Activated CD4-positive, CD25-positive, alpha-beta regulatory T cell (primary cell): ENCODE measurements at places on chromosomes 2 and 18.

GRCh38 chr18:34807106-34807796 is 97.2 kb downstream of the DTNA start:
- no peak for DNase-seq

- no peak for DNase-seq
Measured at GRCh38 chr2:186590759-186591505, 1.1 kb downstream of the ITGAV start.

DNA sequence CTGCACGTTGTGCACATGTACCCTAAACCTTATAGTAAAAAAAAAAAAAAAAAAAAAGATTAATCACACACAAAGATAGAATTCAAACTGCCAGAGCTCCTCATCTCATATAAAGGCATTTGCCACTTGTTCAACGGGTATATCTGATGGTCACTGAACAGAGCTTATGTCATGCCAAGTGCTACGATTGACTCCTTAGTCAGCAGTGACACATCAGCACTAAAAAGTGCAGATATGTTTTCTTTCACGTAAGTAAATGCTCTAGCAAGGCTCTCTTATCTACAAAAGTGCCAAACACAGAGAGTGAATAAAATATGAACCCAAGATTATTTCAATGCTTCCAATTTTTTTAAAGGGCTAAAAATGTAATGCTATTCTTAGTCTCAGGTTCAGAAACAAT is 1.1 kb downstream of the LMAN1 start:
- no peak for DNase-seq

GRCh38 chr18:48952287-48953103 is 1.7 kb upstream of the SMAD7 start:
- peak; percentile 32 for DNase-seq

DNA sequence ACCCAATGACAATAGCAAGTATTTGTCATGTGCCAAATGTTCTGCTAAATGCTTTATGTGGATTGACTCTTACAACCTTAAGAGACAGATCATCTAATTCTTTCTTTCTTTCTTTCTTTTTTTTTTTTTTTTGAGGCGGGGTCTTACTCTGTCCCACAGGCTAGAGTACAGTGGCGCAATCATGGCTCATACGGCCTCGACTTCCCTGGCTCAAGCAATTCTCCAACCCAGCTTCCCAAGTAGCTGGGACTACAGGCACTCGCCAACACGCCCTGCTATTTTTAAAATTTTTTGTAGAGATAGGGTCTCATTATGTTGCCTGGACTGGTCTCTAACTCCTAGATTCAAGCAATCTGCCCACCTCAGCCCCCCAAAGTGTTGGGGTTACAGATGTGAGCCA is 21.4 kb downstream of the TMEM247 start:
- DNase-seq, result no peak

DNA sequence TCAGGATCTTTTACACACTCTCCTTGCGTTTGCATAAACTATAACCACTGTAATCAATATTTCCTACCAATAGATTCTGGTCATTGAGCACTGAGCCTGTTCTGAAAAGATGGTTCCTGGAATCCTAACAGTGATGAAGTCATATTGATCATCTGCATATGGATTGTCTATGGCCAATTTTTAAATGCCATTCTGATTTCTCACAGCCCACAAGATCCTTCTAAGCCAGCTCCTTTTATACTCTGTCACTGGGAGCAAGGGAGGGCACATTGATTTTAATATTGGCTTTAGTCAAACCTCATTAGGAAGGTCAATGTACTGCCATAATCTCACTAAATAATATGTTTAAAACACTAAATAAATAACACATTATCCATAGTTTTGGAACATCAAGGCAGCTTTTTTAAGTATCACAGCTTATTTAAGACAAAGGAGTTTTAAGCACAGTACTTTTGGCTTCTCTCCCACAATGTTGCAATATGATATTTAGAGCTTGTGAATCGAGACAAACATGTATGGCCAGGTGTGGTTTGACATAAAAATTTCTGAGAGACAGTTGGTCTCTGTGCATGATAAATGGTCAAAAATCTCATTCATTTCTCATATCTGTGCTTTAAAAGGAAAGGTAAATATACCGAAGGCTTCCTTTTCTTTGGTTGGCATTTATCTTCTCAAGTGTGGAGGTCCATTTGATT is 267.3 kb downstream of the MTX2 start:
- DNase-seq, result no peak

GRCh38 chr2:6412533-6413091 is 453.1 kb downstream of the CMPK2 start:
- no peak for DNase-seq

DNA sequence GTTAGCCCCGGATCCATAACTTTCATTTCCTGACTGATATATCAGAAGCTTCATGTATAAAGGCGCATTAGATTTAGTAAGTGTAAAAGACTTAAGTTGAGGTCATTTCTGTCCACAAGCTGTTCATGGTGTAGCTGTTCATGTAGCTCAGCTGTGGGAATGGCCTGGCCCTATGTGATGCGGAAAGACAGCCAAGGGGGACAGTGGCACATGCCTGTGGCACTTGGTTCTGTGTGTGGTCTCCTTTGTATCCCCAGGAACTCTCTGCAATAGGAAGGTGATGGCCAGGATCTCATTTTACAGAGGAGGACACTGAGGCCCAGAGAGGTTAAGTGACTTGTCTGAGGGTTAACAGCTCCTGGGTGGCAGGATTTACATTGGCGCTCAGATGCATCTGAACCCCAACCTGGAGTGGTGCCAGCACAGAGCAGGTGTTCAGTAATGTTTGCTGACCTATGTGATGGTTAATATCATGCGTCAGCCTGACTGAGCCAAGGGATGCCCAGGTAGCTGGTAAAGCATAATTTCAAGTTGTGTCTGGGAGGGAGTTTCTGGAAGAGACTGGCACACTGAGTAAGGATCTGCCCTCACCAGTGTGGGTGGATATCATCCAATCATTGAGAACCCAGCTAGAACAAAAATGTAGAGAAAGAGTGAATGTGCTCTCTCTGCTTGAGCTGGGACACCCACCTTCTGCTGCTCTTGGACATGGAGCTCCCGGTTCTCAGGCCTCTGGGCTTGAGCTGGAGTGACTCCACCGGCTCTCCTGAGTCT is 25.4 kb downstream of the HPCAL1 start:
- no peak for DNase-seq

- no peak for DNase-seq
Measured at GRCh38 chr18:55908901-55909366, 320.9 kb upstream of the TCF4 start.

DNA sequence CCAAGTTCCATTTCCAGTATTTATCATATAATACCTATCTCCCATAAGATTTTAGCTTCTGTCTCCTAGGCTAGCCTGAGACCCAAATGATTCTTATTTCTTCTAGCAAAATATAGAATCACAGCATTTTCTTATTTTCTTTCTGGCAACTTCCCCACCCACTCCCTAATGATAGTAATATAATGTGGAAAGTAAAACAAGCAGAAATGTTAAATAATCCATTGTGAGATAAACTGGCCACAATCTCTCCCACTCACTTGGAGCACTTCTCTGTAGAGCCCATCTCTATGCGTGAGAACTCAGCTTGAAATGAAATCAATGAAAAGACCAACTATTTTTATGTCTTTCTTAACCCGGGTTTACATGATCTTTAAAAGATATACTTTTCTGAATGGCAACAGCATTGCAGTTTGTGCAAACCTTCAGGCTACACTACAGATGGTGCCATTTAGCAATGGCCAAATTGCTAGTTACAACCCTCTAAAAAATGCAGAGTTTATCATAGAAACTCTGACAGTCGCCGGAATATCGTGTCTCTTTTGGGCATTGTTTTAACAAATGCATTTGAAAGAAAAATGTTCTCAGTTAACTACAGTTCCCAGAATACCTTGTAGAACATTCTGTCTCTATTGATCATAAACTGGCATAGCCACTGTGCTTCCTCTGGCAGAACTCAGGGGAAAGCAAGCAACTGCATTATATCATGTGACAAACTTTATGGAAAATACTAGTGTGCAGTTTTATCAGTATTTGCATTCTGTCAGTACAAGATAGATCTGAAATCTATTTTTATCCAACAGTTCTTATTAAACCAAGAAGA is 1407.4 kb upstream of the ZEB2 start:
- DNase-seq, result no peak

GRCh38 chr2:14420851-14421250 is 211.7 kb upstream of the LRATD1 start:
- DNase-seq, result no peak

GRCh38 chr2:60806988-60807681 is 51.1 kb downstream of the PAPOLG start:
- DNase-seq, result no peak

GRCh38 chr2:143553261-143553660 is 424.0 kb downstream of the ARHGAP15 start:
- no peak for DNase-seq

- no peak for DNase-seq
Measured at GRCh38 chr2:105278654-105279053, 37.1 kb downstream of the GPR45 start.

- DNase-seq, result no peak
Measured at GRCh38 chr2:74039611-74040010, 54.9 kb downstream of the TET3 start.

DNA sequence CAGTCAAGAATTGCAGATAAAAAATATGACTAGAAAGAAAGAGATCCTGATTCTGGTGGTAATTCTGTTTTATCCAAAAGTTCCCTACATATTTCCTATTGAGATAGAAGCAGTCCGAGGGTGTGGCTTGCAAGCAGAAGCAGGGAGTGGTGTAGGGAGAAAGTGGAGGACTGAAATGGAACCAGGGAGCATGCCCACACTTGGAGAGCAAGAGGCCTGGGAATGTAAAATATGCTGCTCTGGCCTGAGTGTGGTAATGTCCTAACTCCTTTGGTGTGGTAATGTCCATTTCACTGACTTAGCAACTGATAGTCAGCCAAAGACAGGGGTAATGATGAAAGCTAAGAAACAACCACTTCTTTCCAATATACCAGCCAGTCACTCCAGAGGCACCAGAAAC is 30.1 kb upstream of the FMNL2 start:
- DNase-seq, result no peak

- DNase-seq, result no peak
Measured at GRCh38 chr2:142675398-142675797, 202.1 kb upstream of the KYNU start.

DNA sequence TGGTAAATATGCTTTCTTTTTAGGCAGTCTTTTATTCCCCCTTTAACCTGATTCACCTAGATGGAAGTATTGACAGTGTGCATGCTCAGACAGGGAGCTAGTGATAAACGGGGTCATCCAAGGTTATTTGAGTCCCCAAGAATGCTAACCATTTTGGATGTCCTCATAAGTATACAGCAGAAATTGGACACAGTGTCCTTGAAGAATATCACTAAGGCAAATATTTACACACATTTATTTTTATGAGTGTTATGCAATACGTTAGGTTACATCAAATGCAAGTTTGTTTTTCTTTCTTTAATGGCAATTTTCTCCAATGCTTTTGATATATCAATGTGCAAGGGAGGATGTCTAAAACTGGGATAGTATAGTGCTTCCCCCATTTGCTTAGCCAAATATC is 23.6 kb downstream of the CNTNAP5 start:
- DNase-seq, result no peak

DNA sequence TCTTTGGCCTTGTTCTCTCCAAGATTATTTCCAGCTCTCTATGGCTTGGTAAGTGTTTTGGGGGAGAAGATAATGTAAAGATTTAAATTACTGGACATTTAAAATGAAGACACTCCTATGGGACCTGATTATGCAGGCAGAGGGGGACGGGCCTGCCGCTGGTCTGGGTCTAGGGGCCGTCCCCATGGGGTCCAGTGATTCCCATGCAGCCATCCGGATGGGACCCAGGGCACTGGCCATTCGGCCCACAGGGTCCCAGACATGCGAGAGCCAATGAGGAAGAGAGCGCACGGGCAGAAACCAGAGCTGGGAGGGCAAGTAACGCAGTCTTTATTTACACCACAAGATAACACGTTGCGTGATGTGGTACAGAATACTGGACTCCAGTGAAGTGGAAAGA is 200.0 kb downstream of the TWIST2 start:
- no peak for DNase-seq

DNA sequence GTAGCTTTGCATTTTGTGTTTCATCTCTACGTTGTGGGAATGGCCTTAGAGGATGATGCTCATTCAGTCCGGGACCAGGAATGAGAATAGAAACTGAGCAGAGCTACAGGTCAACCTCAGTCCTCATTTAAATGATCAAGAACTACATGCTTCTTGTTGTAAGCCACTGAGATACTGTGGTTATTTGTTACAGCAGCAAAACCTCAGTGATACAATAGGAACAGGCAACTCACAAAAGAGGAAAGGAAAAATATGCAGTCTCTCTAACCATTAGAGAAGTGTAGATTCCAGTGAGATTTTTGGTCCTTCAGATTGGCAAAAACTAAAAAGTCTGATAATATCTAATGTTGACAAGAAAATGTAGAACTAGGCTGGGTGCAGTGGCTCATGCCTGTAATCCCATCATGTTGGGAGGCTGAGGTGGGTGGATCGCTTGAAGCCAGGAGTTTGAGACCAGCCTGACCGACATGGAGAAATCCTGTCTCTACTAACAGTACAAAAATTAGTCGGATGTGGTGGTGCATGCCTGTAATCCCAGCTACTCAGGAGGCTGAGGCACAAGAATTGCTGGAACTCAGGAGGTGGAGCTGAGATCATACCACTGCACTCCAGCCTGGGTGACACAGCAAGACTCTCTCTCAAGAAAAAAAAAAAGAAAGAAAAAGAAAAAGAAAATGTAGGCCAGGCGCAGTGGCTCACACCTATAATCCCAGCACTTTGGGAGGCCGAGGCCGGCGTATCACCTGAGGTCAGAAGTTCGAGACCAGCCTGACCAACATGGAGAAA is 13.3 kb downstream of the CHCHD5 start:
- DNase-seq, result no peak

DNA sequence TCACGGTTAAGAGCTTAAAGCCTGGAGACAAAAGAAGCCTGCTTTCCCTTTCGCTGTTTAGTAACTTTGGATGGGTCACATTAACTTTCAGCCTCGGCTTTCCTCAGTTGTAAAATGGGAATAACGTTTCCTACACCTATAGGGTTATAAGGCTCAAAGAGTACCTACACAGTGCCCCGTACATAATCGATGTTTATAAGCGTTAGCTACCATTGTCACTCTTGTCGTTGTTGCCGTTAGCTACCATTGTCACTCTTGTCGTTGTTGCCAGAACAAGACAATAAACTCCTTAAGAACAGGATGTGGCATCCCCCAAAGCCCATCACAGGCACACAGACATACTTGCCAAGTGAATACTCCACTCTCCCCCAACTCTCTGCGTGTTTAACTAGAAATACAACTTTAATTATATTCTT is 901 bp upstream of the MFSD6 start:
- no peak for DNase-seq

DNA sequence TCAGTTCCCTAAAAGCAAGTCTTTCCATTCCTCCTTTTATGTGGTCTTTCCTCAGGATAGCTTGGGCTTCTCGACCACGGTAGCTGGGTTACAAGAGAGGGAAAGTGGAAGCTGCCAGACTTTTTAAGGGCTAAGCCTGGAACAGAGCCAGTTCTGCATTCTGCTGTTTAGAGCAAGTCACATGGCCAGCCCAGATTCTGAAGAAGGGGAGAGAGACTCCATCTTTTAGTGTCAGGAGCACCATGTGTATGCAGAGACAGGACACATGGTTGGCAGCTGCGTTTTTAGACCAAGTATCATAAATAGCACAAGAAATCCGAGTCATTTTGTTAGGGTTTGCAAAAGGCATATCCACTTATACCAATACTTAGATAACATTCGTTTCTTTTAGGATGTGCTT is 4.7 kb downstream of the HMSD start:
- DNase-seq, result no peak
